ENCODE measurements at places on chromosomes 7 and 10. TPM values are rescaled to one million over a fixed set of nuclear protein-coding genes. Genes with fewer than 3 reads are reported as not detected.

EVX1 gene
- 0.08 TPM for polyA plus RNA-seq

PHYH gene
- polyA plus RNA-seq, result 24.4 TPM

AQP1 gene
- polyA plus RNA-seq, result 39.4 TPM

MUC3A gene
- polyA plus RNA-seq, result 0.04 TPM

NRP1 gene
- polyA plus RNA-seq, result 220 TPM
